ENCODE measurements at places on chromosomes 11 and 22. TPM values are rescaled to one million over a fixed set of nuclear protein-coding genes. Genes with fewer than 3 reads are reported as not detected.

The LGR4 gene
- total RNA-seq: 0.39 TPM

The ARHGAP32 gene
- total RNA-seq: 2.1 TPM

The HRAS gene
- 86.9 TPM for total RNA-seq

The DCHS1 gene
- 0.89 TPM for total RNA-seq

The RFPL3 gene
- total RNA-seq: not detected

- peak overlapping the region; percentile 32 for H3K4me3 ChIP-seq
- H3K4me1 ChIP-seq: peaks cover 100% of the 10 kb centered on the region
- H3K27ac ChIP-seq: no peak overlapping the region
- no peak for DNase-seq
- no peaks in the 10 kb centered on the region for H3K27me3 ChIP-seq
Observed at GRCh38 chr11:128496249-128496648, 91.1 kb downstream of the ETS1 start.

- no peak overlapping the region for H3K4me3 ChIP-seq
- no peak for DNase-seq
- H3K4me1 ChIP-seq: no peaks in the 10 kb centered on the region
- H3K27ac ChIP-seq: no peak overlapping the region
- H3K36me3 ChIP-seq: peaks cover 62% of the 10 kb centered on the region
Observed at GRCh38 chr11:34146411-34146810, 41.0 kb downstream of the NAT10 start.

GRCh38 chr11:16043617-16044016 is 312.7 kb downstream of the SOX6 start:
- no peaks in the 10 kb centered on the region for H3K27me3 ChIP-seq
- H3K27ac ChIP-seq: no peak overlapping the region

- H3K36me3 ChIP-seq: no peaks in the 10 kb centered on the region
- H3K27me3 ChIP-seq: no peaks in the 10 kb centered on the region
- H3K27ac ChIP-seq: no peak overlapping the region
- H3K4me1 ChIP-seq: no peaks in the 10 kb centered on the region
- no peak for DNase-seq
Observed at GRCh38 chr22:28464127-28464526, 215.5 kb downstream of the TTC28 start.

DNA sequence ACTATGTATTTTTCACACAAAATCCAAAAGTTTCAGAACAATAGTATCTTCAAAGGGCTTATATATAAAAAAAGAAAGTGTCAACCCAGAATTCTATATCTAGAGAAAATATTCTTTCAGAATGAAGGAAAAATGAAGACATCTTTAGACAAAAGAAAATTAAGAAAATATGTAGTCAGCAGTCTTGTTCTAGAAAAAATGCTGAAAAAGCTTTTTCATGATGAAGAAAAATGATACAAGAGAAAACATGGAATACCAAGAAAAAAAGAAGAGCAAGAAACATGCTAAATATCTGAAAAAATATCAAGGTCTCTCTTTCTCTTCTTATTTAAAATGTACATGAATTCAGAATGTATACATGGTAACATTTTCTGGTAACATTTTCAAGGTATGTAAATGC is 816.8 kb upstream of the FAT3 start:
- no peaks in the 10 kb centered on the region for H3K4me1 ChIP-seq
- H3K27ac ChIP-seq: no peak overlapping the region
- H3K36me3 ChIP-seq: no peaks in the 10 kb centered on the region
- H3K27me3 ChIP-seq: no peaks in the 10 kb centered on the region
- DNase-seq: no peak

- no peaks in the 10 kb centered on the region for H3K27me3 ChIP-seq
- H3K4me3 ChIP-seq: no peak overlapping the region
- no peak for DNase-seq
Observed at GRCh38 chr11:123702139-123702538, 39.3 kb downstream of the ZNF202 start.

DNA sequence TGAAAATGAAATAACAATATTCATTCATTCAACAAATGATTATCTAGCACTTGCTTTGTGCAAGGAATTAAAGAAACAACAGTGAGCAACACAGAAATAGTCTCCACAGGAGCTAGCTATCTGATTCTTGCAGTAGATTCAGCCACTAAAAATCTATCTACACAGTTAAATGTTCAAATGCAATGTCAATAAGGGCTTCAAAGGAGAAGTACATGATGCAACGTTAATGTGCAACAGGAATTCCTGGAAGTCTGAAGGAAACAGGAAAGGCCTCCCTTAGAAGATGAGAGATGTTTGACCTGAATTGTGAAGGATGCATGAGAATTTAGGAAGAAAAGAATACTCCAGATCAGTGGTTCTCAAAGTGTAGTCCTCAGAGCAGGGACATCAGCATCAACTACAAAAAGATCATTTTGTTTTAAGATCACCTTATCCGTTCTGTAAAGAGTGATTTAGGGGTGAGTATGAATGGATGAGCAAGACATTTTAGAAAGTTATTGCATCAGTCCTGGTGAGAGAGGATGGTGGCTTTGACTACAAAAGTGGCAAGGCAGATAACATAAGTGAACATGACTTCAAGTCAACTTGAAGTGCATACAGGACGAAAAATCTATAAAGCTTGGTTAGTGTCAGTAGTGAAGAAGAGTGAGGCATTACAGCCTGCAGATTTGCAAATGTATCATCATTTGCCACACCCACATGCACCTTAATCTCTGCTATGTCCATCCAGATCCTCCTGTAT is 96.0 kb downstream of the ETS1 start:
- H3K4me1 ChIP-seq: peaks cover 96% of the 10 kb centered on the region
- H3K27ac ChIP-seq: no peak overlapping the region
- H3K36me3 ChIP-seq: peaks cover 49% of the 10 kb centered on the region
- H3K27me3 ChIP-seq: no peaks in the 10 kb centered on the region
- no peak for DNase-seq

DNA sequence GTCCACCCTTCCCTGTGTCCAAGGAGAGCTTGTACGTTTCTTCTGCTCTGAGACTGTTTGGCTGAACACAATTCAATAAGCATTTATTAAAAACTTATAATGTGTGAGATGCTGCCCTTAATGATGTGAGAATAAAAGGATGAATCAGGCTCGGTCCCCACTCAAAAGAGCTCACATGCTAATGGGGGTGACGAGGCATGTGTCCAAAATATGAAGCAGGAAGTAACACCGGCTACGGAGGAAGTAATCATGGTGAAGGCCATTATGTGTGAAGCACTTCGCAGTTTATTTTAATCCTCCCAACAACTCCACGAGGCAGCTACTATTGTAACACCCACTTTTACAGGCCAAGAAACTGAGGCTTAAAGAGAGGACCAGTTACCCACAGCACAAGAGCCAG is 3.4 kb upstream of the RASD2 start:
- no peak overlapping the region for H3K27ac ChIP-seq
- H3K36me3 ChIP-seq: no peaks in the 10 kb centered on the region
- H3K27me3 ChIP-seq: peaks cover 10% of the 10 kb centered on the region
- H3K4me1 ChIP-seq: peaks cover 11% of the 10 kb centered on the region
- no peak overlapping the region for H3K4me3 ChIP-seq

DNA sequence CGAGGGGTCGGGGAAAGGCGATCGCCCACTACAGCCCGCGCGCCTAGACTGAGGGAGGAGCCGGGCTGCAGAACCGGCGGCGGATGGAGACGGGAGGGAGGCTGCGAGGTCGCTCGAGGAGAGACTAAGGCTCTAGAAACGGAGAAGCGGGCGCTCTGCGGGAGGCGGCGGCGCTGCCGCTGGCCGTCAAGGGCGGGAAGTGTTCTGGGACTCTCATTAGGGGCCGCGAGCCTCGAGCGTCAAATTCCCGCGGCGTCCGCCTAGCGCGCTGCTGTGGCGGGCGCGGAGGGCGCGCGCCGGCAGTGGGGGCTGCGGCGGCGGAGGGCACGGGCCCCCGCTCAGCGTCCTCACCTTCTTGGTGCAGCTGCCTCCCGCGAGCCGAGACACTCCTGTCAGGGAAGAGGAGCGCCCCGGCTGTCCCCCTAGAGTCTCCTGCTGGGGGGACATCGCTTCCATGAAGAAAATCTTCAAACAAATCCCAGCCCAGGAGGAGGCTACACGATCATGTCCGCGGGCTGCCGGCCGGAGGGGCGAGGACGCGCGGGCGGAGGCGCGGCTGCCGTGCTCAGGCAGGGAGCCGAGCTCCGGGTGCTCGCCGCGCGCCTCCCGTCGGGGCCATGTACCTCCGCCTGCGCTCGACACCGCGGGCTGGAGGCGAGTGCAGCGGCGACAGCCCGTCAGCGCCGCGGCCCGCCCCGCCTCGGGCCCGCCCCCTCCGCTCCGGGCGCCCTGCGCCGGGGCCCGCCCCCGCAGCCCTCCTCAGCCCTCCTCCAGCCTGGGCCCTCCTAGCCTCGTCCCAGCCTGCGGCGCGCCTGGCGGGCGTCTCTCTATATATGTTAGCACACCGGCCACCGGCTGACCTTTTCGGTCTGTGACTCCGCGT is at the start of gene ARHGAP20:
Gene ARHGAP20 (minus strand): TSS at position 662 of the 883 bp plus-strand sequence. CDS start 206 bp downstream, at position 456.
- H3K27me3 ChIP-seq: peaks cover 8% of the 10 kb centered on the region
- H3K4me1 ChIP-seq: no peaks in the 10 kb centered on the region
- peak; percentile 14 for DNase-seq
- H3K4me3 ChIP-seq: peak within 1 kb of the TSS; percentile 42
- H3K27ac ChIP-seq: no peak within 1 kb of the TSS
- H3K36me3 ChIP-seq: no peaks in the 10 kb centered on the region

- no peaks in the 10 kb centered on the region for H3K27me3 ChIP-seq
- H3K4me3 ChIP-seq: no peak overlapping the region
Observed at GRCh38 chr11:11944444-11944843, 64.0 kb downstream of the DKK3 start.

- H3K36me3 ChIP-seq: no peaks in the 10 kb centered on the region
- no peaks in the 10 kb centered on the region for H3K27me3 ChIP-seq
- no peak overlapping the region for H3K4me3 ChIP-seq
- no peak for DNase-seq
- H3K27ac ChIP-seq: no peak overlapping the region
- H3K4me1 ChIP-seq: no peaks in the 10 kb centered on the region
Observed at GRCh38 chr11:78857688-78858087, 283.0 kb upstream of the NARS2 start.

DNA sequence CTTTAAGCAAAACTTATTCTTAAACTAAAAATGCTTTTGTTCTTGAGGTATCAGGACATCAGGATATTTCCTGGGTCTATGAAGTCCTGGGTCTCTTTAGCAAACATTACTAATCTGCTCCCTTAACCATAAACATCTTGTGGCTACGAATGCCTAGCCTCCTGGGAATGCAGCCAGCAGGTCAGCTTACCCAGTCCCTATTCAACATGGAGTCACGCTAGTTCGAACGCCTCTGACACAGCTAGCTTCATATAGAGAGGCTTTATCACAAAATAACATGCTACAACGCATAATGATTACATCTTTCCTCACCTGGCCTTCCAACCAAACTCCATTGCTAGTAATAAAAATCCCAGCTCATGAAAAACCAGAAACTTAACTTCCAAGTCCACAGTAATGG is 17.5 kb upstream of the FIBIN start:
- no peak overlapping the region for H3K27ac ChIP-seq
- H3K4me3 ChIP-seq: no peak overlapping the region

GRCh38 chr11:65920372-65920802 is 1.2 kb downstream of the DRAP1 start:
- peaks cover 38% of the 10 kb centered on the region for H3K4me1 ChIP-seq
- H3K27me3 ChIP-seq: no peaks in the 10 kb centered on the region
- DNase-seq: no peak
- H3K36me3 ChIP-seq: peaks cover 16% of the 10 kb centered on the region
- peak overlapping the region; percentile 73 for H3K27ac ChIP-seq

DNA sequence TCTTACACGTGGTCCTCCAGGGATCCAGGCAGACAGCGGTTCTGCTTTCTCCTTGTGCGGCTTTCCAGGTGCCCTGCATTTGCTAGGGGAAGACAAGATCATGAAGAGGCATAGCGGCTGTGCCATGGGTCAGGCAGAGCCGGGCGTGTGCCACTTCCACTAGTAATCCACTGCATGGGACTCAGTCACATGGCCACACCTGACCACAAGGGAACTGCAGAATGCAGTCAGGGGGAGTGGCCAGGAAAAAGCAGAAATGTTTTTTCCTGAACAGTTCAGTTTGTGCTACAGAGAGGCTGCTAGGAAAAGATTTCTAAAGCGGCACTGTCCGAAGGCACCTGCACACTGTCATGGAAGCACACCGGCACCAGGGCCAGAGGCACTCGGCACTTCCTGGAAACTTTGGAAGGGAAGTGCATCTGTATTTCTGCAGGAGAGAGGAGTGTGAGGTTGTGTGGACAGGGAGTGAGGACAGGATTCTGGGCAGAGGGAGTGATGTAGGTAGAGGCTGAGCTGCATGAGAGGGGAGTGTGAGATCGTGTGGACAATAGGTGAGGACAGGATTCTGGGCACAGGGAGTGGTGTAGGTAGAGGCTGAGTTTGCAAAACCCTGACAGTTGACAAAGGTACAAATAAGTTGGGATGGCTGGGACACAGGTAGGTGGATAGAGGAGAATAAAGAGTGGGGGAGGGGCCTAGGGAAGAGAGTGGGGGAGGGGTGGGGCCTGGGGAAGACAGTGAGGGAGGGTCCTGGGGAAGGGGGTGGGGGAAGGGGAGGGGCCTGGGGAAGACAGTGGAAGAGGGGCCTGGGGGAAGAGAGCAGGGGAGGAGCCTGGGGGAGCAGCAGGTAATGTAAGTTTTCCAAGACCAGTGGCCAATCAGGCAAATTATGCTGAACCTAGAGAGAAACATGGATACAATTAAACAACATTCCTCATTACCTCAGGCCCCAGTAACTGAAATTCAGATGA is 1436.3 kb downstream of the TBC1D22A start:
- no peak for DNase-seq
- no peak overlapping the region for H3K4me3 ChIP-seq
- no peaks in the 10 kb centered on the region for H3K36me3 ChIP-seq
- no peaks in the 10 kb centered on the region for H3K27me3 ChIP-seq
- no peak overlapping the region for H3K27ac ChIP-seq

DNA sequence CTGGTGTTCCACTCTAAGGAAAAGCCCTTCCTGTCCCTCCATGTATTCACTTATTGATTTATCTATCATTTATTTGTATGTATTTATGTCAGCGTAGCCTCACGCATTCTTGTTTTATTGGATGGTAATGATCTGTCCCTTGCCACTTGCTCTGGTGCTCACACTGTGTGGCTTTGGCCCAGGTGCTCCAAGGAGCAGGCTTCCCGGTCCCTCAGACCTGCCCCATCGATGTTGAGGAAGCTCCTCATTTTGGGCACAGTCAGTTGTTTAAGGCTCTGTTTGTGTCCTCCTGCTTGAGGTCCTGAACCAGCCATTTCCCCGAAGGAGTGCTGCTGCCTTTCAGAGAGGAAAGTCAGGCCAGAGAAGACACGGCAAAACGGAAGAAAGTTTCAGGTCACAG is 1485.4 kb downstream of the TBC1D22A start:
- H3K4me3 ChIP-seq: no peak overlapping the region
- DNase-seq: no peak
- H3K4me1 ChIP-seq: peaks cover 10% of the 10 kb centered on the region
- H3K27me3 ChIP-seq: no peaks in the 10 kb centered on the region
- no peaks in the 10 kb centered on the region for H3K36me3 ChIP-seq

GRCh38 chr11:129115652-129116586 is 76.2 kb downstream of the ARHGAP32 start:
- H3K36me3 ChIP-seq: no peaks in the 10 kb centered on the region
- H3K4me3 ChIP-seq: no peak overlapping the region
- no peaks in the 10 kb centered on the region for H3K4me1 ChIP-seq
- DNase-seq: no peak
- peaks cover 2% of the 10 kb centered on the region for H3K27me3 ChIP-seq
